ENCODE measurements at places on chromosomes 13 and 19.
A peak's percentile ranks its signal among the peaks of the same experiment; 100 is the strongest.

DNA sequence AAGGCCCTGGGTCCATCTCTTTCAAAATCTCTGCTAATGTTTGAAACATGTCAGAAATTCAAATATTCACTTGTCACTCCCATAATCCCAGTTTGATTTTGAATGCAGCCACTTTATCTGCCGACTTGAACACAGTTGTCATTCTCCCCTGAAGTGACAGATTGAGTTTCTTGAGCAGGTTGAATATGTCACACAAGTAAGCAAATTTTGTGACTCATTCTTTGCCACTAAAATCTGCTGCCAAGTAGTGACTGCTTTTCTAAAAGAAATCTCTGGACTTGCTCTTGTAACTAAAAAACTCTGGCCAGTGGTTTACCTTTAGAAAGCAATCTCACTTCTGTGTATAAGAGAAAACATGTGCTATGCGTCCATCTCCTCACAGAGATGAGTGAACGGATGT lies 357.1 kb downstream of the LMO7 start:
- DNase-seq = no peak

DNA sequence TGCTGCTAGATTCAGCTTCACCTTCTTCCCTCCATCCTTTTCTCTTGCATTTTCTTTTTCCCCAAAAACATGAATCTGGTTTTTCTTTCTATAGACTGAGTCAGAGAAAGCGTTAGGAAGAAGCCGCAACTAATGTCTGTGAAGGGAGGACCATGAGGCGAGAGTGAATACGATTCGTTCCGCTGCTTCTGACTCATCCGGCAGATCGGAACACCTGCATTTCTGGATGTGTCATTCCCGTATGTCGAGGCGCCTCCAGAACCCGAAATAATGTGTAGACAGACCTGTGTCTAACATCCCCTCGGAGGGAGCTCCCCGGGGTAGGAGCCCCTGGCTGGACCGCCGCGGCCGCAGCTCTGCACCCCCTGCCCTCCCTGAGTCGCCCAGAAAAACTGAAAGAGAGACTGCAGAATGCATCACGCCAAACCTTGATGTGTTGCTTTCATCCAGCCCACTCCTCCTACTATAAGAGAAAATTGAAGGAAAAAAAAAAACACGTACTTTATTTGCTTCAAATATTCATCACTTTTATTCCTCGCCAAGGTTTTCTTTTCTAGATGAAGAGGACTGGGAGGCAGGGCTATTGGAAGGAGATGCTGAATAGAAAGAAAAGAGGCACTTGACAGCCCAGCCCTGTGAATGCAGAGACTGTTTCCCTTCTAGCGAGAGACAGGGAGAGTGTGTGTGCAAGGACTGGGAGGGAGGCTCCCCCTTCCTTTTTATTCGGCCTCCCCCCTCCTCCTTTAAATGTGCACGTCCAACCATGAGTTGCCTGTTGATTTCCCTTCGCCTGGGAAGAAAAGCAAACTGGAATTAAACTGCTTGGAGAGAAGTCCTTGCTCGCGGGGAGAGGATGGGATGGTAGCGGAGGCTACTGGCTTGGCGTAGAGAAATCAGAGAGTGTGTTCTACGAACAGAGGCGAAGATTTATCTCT lies 616 bp upstream of the PCDH17 start:
- DNase-seq = no peak

DNA sequence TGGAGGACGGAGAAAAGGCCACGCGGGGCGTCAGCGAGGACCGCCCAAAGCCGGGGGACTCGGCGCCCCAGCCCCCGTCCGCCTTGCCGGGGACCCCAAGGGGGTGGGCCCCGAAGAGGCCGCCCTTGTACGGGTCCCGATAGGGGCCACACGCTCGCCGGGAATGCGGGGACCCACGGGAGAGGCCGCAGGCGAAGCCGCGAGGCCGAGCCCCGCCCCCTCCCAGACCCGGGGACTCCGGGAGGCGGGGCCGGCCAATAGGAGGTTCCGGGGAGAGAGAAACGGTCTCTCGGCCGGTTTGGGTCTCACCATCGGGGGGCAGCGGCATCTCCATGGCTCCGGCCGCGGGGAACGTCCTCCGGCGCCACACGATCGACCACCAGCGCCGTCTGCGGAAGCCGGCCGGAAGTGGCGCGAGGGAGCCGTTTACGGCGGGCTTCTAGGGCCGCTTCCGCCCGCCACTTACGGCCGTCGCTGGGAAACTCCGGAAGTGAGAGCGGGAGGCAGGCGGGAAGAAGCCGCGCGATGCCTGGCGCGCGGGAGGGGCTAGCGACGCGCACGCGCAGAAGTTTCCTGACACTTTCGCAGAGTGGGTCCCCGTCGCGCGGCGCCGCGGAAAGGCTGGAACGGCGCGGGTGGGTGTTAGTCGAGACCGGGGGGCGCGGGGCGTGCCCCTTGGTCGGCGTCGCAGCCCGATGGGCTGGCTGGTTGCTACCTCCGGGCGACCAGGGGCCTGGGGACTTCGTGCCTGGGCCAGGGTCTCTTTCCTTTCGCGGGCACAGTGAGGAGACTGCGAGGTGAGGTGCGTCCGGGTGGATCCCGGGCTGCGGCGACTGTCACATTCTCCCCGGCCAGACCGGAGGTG lies at the start of gene CHERP:
TSS of gene CHERP (minus strand) at position 393 of the 865 bp plus-strand sequence. CDS start at position 334, 59 bp downstream.
- peak; percentile 93 for DNase-seq

- DNase-seq = no peak
Measured at GRCh38 chr13:58855283-58855682, 1223.7 kb downstream of the PCDH17 start.

DNA sequence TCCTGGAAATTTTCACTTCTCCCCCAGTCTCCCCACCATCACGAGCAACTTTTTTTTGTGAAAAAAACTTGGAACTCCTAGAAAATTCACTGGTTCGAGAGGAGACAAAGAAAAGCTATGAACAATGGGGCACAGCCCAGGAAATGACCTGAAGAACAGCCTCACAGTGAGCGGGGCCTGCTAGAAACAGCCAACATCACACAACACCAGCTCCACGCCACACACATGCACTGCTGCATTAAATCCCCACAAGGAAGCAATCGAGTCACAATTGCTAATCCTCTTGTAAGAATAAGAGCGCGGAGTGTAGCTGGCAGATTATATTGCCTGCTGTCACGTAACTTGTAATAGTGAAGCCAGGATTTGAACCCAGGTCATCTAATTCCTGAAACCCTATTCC lies 48.8 kb downstream of the SLC7A1 start:
- no peak for DNase-seq

DNA sequence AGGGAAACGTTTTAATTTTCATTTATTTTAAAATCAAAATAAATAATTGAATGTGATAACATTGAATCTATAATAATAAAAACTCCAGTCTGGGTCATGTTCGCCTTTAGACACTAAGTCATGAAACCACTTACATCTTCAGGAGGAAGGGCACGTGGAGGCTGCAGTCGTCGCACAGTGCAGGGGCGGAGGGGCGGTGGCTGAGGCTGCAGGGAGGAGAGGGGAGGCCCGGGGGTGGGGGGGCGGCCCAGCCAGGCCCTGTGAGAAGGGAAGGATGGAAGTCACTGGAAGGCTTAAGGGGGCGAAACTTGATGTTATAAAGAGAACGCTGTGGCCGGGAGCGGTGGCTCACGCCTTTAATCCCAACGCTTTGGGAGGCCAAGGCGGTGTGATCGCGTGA lies 14.9 kb upstream of the LATS2 start:
- DNase-seq = no peak

DNA sequence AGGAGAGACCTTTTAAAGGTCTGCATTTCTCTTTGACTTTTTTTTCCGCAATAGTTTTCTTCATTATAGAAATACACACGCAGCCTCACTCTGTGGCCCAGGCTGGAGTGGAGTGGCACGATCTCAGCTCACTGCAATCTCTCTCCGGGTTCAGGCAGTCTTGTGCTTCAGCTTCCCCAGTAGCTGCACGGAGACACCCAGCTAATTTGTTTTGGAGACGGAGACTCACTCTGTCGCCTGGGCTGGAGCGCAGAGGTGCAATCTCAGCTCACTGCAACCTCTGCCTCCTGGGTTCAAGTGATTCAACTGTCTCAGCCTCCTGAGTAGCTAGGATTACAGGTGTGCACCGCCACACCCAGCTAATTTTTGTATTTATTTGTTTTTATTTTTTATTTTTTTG lies 11.7 kb upstream of the MKNK2 start:
- no peak for DNase-seq

DNA sequence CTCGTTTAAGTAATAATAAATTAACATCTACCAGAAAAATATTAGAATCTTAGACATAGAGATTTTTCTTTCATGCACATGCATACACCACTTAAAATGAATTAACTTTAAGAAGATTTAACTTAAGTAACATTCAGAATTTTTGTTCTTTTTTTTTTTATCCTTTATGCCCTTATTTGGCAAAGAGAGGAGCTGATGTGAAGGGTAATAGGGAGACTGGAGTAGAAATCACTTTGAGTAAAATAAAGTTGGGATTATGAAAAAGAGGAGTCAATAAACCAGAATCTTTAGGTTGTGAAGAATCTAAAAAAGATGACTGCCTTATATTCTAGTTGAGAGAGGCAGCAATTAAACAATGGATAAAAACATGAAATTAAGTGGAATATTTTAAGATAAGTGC lies 18.8 kb upstream of the MIR17HG start:
- no peak for DNase-seq

DNA sequence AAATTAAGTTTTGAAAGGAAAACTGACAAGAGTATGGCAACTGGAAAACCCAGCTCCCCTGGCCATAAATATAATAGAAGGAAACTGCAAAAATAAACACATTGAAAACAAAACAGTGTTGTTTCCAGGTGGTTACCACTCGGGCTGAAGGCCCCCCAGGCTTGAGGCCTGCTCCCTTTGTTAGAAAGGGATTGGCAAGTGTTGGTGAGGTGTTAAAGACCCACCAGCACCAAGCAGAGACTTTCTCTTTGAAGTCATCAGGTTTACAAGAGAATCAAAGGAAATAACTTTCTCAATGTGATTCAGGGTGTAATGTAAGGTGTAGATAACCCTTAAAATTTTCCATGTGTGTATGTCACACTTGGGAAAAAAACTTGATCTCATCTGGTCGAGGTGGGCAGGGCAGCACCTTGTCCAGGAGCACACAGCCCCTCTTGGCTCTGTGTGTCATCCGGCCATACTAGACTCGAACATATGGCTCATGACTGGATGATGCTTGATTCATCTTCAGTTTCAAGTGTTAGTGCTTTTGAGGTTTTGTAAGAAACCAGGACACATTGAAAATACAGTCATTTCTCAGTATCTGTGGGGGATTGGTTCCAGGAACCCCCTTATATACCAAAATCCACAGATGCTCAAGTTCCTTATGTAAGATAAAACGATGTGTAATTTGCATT lies 7.8 kb downstream of the ACTN4 start:
- DNase-seq = no peak

- peak; percentile 25 for DNase-seq
Measured at GRCh38 chr19:3479177-3479833, 1.0 kb downstream of the SMIM24 start.

GRCh38 chr19:42571116-42571515 lies 23.6 kb downstream of the CEACAM8 start:
- no peak for DNase-seq

GRCh38 chr13:80516818-80517348 lies 176.0 kb upstream of the SPRY2 start:
- DNase-seq = no peak

GRCh38 chr19:16676101-16676798 lies 15.3 kb downstream of the TMEM38A start:
- no peak for DNase-seq

GRCh38 chr19:46303322-46303690 lies 6.5 kb downstream of the HIF3A start:
- no peak for DNase-seq

DNA sequence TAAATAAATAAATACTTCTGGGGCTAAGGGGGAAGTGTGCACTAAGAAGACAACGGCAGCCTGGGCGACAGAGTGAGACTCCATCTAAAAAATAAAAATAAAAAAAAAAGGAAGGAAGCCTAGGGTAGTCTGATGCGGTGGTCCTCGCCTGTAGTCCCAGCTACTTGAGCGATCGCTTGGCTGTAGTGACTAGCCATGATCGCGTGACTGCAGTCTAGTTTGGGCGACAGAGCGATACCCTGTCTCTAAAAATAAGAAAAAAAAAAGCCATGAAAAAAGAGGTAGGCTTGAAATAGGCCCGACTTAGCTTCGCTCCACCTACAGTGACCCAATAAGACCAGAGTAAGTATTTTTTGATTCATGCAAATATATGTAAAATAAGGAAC lies 661 bp upstream of the BABAM1 start:
- DNase-seq = no peak

DNA sequence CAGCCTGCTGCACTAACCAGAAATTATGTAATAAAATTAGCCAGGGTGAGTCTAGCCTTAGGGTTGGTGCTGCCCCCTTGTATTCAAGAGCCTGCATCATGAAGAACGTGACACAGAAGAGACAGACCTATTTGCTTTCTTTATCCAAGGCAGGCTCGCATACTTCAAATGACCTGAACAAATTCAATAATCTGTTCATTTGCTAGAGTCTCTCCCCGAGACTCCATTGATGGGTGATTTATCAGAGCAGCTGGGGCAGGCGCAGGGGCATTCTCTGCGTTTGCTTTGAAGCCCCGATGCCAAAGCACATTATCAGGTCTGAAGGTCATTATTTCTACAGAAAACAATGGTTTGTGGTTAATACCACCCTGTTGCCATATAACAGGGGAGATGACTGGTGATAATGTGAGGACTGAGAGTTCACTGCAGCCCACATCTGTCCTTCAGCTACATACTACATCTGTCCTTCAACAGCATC lies 520.3 kb downstream of the DIAPH3 start:
- DNase-seq = no peak

DNA sequence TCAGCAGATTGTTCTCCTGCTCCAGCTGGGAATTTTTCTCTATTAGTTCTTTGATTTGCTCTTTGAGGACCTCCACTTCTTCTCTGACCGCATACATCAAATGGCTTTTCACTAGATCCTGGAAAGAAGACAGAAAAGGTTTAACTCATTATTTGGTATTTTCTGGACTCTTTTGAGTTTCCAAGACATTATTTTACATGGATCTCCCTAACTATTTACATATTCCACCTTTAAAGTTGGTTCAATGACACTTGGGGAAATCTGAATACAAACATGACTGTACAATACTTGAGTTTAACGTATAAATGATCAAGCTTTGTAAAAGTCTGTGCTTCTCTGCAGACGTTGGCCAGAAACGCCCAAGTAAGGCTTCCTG lies 61.1 kb downstream of the SERP2 start:
- no peak for DNase-seq

DNA sequence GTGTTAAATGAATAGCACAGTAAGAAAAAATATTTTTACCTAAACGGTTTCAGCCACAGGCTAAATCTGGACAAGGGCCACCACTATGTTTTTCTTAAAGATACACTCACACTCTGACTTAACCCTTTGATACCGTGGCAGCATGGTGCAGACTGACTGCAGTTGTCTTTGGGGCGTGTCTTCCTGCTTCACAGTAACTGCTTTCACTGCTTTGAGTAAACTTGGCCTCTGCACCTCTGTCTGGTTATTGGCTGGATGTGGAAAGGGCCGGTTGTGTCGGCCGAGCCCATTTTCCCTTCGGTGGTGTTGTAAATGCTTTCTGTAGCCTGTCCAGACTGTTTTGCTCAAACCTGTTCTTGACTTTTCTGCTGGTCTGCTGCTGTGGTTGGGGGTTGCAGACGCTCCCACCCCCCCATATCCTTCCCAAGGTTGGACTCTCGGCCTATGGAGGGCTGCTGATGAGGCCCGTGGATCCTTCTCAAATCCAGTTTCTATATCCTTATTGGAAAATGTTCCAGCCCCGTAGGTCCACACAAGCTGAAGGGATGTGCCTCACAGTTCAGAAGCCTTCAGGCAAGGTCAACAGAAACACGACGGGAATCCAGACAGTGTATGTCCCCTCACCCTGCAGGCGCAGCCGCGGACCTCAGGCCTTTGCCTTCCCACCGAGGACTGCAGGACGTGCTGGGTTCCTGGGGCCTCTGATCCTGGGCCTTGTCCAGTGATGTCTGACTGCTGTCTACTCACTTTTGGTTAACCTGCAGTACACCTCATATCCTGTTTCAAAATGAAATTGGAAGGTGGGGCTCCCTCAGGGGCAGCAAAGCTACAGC lies 90.2 kb upstream of the RNF113B start:
- no peak for DNase-seq
